ENCODE measurements at places on chromosomes 7 and 10.
A peak's percentile ranks its signal among the peaks of the same experiment; 100 is the strongest.

- no peak for DNase-seq
Observed at GRCh38 chr10:33326933-33327332, 7.5 kb downstream of the NRP1 start.

GRCh38 chr7:16923019-16923418 is 41.2 kb upstream of the AGR3 start:
- DNase-seq, result no peak

GRCh38 chr10:129442866-129443265 is 24.2 kb upstream of the MGMT start:
- DNase-seq, result no peak

- DNase-seq, result no peak
Observed at GRCh38 chr10:73043766-73044377, 52.8 kb downstream of the P4HA1 start.

DNA sequence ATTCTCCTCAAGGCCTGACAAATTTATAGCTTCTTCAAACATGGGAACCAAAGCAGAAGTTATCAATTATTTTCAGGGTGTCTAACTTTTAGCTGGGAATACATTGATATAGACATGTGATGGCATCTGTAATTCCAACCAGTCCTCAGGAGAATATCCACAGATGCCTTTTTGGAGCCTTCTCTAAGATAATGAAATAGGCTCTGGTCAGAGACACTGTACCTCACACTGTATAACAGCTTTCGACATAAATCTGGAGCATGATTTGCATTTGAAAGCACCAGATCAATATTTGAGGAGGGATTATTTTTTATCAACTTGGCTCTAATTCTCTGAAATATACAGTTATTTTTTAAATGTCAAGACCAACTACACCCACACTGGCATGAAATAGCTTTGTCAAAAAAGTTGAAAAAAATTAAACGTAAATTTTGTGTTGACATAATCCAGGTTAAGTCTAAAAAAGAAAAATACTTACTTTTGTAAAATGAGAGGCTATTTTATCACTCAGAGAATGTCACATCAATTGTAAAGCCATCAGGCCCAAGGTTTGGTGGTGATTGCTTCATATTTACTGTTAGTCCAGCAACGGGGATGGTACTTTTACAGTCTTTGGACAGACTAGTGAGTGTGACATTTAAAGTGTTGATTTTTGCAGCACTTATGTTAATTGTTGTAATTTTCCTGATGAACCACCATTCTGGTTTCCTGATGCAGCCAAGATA is 177.0 kb upstream of the SP8 start:
- DNase-seq, result no peak

DNA sequence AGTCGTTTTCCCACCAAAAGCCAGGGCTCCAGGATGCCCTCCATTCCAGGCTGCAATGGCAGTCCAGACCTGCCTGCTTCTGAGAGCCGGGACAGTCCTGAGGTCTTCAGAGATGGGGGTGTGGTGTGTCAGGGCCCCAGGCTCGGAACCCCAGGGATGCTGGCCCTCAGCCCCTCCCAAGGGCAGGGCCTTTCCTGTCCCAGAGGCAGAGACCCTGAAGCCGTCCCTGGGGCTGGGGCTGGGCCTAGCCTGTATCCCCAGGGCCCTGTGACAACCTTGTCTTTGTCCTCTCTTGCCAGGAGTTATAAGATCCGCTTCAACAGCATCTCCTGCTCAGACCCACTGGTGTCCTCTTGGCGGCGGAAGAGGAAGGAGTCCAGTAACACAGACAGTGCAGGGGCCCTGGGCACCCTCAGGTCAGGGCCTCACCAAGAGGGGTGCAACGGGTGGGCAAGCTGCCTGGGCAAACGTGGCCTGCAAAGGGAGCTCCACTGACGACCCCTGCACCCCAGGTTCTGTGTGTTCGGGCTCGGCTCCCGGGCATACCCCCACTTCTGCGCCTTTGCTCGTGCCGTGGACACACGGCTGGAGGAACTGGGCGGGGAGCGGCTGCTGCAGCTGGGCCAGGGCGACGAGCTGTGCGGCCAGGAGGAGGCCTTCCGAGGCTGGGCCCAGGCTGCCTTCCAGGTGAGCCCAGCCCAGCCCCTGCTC is 15.9 kb downstream of the NOS3 start:
- no peak for DNase-seq

GRCh38 chr10:106799776-106800175 is 364.7 kb downstream of the SORCS1 start:
- DNase-seq, result no peak

- no peak for DNase-seq
Observed at GRCh38 chr10:79324032-79324695, 23.1 kb upstream of the PPIF start.

- DNase-seq, result no peak
Observed at GRCh38 chr7:158439035-158439434, 148.6 kb downstream of the PTPRN2 start.

- peak; percentile 82 for DNase-seq
Observed at GRCh38 chr10:119022846-119023552, 6.5 kb upstream of the NANOS1 start.

- no peak for DNase-seq
Observed at GRCh38 chr10:126851414-126852108, 53.7 kb upstream of the DOCK1 start.

DNA sequence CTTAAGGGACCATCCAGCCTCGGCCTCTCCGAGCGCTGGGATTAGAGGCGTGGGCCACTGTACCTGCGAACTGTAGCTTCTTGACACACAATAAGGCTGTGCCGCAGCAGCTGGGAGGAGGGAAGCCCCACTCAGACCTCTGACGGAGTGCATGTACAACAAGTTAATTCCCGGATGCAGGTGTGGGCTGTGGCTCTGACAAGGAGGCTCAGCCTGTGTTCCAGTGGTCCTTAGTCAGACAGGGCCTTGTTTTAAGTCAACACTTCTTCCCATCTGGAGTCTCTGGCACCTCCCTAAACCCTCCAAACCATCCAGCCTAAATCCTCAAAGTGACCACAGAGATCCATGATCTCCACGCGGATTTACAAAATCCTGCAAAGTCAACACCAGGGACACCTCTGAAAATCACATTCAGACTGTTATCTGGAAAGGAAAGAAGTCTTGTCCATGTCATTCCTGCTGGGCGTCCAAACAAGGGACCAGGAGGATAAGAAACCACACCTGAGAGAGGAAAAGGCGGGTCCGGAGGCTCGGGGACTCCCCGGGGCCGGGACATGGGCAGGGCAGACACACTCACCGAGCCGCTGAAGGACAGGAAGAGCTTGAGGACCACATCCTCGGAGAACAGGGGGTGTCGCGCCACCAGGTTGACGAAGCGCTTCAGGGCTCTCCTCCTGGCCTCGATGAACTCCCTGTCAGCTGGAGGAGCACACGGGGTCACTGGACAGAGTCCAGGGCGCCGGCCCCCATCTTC is 29.4 kb downstream of the NUDT1 start:
- no peak for DNase-seq

DNA sequence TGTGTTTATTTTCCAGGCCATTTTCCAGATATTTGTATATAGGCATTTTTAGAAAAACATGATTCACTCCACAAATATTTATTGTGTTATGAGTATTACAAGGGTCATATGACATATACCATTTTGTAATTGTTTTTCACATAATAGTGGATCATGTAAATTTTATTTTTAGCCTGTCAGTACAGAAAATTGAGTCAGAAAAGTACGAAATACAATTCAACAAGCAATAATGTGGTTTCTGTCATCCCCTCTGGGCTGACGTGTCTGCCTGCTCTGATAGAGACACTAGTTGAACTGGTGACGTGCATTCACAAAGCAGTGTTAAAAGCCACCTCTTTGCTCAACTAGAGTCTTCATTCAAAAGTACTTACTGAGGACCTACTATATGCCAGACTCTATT is 97.9 kb upstream of the STEAP1B start:
- peak; percentile 50 for DNase-seq

- DNase-seq, result peak; percentile 41
Observed at GRCh38 chr7:137943132-137943551, 58.7 kb downstream of the CREB3L2 start.

- no peak for DNase-seq
Observed at GRCh38 chr10:105968666-105969065, 1195.8 kb downstream of the SORCS1 start.

DNA sequence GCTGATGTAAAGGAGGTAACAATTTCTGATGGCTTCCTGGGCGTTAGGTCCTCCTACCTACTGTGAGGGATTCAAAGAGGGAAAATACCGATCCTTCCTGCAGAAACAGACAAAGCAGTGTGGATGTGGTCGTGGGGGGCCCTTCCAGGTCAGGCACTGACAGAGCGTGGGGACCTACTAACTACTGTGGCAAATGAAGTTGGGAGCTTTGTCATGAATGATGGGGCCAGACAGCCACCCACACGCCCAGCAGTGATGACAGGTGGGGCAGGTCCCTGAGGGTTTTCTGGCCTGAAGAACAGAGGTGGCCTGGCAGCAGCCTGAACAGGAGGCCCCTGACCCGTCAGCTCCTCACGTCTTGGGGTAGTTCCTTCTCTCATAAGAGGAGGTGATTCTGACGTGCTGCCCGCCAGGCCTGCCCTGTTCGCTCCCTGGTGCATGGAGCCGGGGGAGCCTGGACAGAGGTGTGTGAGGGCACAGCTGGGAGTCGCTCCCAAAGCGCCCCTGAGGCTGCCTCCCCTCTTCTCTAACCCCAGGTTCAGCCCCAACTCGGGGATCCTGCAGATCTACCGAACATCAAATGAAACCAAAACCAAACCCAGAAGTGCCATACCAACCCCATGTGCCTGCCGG is 4.2 kb downstream of the ATP6V0E2 start:
- no peak for DNase-seq

DNA sequence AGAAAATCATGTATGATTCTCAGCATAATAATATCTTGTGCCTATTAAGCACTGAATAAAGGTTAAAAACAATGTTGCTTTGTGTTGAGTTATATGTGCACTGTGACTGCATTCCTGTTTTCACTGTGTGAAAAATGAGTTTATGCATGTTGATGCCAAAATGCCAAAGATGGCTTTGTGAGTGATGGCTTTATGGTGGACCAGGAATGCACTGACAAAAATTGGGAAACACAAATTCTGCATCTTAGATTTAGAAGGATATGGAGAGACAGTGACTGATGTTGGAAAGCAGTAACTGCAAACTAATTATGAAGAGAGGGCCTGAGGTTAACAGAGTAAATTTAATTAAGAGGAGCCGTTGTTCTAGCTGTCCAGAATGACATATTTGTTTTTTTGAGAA is 440.4 kb downstream of the KIF20B start:
- no peak for DNase-seq

GRCh38 chr7:36400036-36400435 is 10.4 kb downstream of the ANLN start:
- no peak for DNase-seq

- DNase-seq, result no peak
Observed at GRCh38 chr10:110169586-110169985, 37.8 kb upstream of the MXI1 start.

GRCh38 chr7:49768254-49768653 is 5.2 kb upstream of the VWC2 start:
- DNase-seq, result no peak

DNA sequence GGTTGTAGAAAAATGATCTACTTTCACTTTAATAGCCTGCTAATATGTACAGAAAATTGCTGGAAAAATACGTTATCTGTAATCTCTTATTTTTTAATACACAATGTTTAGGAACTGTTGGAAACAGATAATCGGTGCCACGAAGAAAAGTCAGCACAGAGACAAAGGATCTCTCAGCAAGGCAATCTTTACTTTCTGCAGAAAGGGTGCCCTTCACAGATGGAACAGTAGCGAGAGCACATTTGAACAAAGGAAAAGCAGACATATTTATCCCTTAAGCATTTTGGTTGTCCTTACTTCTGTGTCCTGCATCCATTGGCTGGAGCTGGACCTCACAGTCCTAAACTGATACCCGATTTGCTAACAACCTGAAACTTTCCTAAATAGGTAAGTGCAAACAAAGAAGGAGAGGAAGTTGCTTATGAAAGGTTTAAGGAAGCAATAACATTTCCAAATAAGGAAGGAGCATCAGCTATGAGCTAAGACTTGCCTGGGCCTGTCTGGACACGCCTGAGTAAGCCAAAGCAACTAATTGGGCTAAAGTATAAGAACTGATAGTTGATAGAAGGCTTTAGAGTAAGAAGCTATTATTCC is 640.0 kb downstream of the SH2D4B start:
- no peak for DNase-seq

- peak; percentile 72 for DNase-seq
Observed at GRCh38 chr10:110357252-110357780, 52.6 kb upstream of the SMNDC1 start.

- no peak for DNase-seq
Observed at GRCh38 chr7:134908289-134908688, 78.0 kb upstream of the AGBL3 start.

DNA sequence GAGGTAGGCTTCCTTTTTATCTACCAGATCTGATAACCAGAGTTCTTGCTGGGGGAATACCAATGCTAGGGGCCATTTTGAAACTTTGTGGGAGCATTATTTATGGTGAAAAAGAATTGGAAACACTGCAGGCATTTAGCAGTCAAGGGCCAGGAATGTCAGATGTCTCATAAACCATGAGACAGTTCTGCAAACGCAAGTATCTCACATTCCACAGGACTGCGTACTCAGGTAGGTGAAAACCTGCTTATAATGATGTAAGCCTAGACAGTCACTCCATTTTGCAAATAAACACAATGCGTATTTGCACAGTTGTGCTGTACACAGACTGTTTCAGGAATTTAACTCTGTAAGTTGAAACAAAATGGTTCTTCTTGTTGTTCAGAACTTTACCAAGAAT is 33.9 kb downstream of the ECHDC3 start:
- no peak for DNase-seq

GRCh38 chr7:46651561-46652088 is 730.6 kb upstream of the IGFBP3 start:
- DNase-seq, result no peak

DNA sequence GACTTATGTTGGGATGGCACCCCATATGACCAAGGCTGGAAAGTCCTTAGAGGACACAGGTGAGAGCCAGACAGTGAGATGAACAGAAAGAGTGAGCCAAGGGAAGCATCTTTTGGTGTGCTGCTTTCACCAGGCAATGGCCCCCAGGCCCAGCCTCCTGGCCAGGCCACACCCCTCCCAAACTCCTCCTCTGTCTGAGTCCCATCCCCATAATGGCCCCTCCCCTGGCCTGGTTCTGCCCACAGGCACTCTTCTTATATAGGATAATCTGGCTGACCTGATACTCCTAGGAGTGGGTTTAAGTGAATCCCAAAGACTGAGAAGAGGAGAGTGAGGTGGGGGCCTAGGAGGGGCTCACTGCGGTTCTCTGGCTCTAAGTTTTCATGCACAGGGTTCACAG is 252.5 kb downstream of the RPS24 start:
- DNase-seq, result no peak

GRCh38 chr7:141213226-141213625 is 139.4 kb downstream of the TMEM178B start:
- DNase-seq, result no peak

DNA sequence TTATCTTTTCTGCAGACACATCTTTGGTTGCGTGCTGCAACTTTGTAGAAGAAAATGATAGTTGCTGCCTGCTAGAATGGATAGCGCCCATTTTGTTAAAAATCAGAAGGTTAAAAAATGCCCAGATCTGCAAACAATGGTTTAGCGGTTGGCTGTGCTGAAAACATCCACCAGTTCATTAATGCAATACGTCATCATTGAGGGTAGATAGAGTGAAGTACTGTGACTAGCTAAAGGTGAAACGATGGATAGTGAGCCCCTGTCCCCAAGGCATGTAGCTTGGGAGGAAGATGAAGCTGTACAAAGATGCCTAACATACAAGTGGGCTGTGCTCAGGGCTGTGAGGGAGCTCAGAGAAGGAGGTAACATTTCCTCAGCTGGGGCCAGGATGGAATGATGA is 48.4 kb downstream of the TEX36 start:
- no peak for DNase-seq

All from H4 (cell line).